ENCODE measurements at places on chromosomes 16 and 17.

GRCh38 chr16:1466968-1467521 lies 7.8 kb downstream of the CLCN7 start:
- H3K27me3 ChIP-seq, result no peaks in the 10 kb centered on the region
- H3K4me3 ChIP-seq, result no peak overlapping the region
- no peak overlapping the region for H3K27ac ChIP-seq
- H3K4me1 ChIP-seq, result no peaks in the 10 kb centered on the region

DNA sequence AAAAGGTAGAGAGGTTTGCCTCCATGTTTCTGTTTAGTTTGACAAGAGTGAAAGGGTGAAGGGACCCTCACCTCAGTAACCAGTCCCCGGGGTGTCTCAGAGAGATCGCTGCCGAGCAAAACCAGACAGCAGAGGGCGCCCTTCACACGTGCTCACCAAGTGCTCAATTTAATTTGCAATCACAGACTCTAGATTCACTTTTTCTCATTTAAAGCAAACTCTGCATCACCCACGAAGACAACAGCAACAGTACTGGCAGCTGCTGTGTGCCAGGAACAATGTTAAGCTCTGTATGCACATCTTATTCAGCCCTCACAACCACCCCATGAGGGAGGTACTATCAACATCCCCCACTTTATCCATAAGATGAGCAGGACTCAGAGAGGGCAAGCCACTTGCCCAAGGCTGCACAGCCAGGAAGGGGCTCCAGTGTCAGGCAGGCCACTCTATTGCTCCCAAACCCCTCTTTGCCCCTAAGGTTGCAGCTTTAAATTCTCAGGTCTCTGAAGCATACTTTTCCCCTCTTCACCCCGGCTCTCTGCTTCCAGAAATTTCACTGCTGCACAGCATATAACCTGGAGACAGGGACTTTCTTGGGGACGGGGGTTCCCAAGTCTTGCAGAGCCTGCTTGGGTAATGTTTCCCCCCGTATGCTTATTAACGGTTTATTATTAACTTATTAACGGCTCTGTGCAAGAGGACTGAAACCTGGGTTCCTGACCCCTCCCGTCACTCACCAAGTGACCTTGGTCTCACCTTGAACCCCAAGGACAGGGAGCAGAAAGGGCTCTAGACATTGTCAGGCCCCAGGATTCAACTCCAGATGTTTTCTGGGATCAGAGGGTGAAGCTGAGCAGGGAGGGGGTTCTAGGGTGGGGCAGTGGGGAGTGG lies 70.9 kb downstream of the CNGB1 start:
- H3K4me1 ChIP-seq, result no peaks in the 10 kb centered on the region
- no peaks in the 10 kb centered on the region for H3K27me3 ChIP-seq
- DNase-seq, result peak; percentile 33

- no peaks in the 10 kb centered on the region for H3K4me1 ChIP-seq
- DNase-seq, result no peak
- H3K27ac ChIP-seq, result no peak overlapping the region
- H3K27me3 ChIP-seq, result no peaks in the 10 kb centered on the region
- no peak overlapping the region for H3K4me3 ChIP-seq
Observed at GRCh38 chr17:37519251-37519985, 29.7 kb downstream of the DUSP14 start.

DNA sequence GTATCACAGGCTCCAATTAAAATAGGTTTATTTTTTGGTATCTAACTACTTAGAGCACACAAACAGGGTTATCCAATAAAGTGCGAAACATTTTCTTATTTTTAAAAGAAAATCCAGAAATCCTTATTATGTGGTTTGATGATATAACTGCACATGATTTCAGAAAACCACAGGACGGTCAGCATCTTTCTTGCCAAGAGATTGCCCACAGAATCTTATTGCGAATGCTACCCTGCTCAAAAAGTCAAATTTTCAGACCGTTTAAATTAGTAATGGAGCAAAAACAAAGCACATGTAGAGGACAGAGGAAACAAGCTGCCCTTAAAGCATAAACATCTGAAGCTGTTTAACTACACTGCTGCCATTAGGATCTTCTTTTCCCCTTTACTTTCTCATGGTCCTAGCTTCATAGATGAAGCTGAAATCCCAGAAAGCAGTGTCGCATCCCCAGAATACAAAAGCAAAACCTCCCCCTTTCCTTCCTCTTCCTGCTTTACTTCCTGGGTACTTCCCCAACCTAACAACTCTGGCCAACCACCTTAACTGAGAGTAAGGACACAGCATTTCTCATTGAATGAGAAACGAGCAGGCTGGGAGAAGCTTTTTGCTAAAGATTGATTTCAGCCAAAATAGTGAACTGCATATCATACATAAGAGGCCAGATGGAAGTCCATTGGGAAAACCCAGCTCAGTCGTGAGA lies 43.7 kb downstream of the CMTM4 start:
- H3K27ac ChIP-seq, result no peak overlapping the region
- no peak overlapping the region for H3K4me3 ChIP-seq
- DNase-seq, result no peak
- H3K27me3 ChIP-seq, result no peaks in the 10 kb centered on the region
- H3K36me3 ChIP-seq, result no peaks in the 10 kb centered on the region
- H3K4me1 ChIP-seq, result peaks cover 4% of the 10 kb centered on the region
